Smooth muscle cell of the pulmonary artery (primary cell): ENCODE measurements at places on chromosomes 1 and 21. TPM values are rescaled to one million over a fixed set of nuclear protein-coding genes. Genes with fewer than 3 reads are reported as not detected.

Gene UTS2
- total RNA-seq, result not detected in 2 replicates

Gene SERTAD4
- total RNA-seq, result 13.6 and 22.2 TPM in 2 replicates

Gene GBP2
- total RNA-seq, result 24.2 and 44.6 TPM in 2 replicates

Gene ERG
- total RNA-seq, result 10.8 and 26.9 TPM in 2 replicates

Gene CASZ1
- 0.26 and 0.50 TPM in 2 replicates for total RNA-seq

Gene OXCT2
- 1.3 and 1.8 TPM in 2 replicates for total RNA-seq

Gene SPRR2B
- total RNA-seq, result not detected in 2 replicates

Gene RHCE
- total RNA-seq, result 1.0 and 1.5 TPM in 2 replicates

Gene IFI44
- 7.1 and 12.1 TPM in 2 replicates for total RNA-seq
